ENCODE measurements at places on chromosomes 16 and 17. TPM values are rescaled to one million over a fixed set of nuclear protein-coding genes. Genes with fewer than 3 reads are reported as not detected.
A peak's percentile ranks its signal among the peaks of the same experiment; 100 is the strongest.

The NPIPB9 gene
- total RNA-seq = 3.8 TPM

- no peak for DNase-seq
Observed at GRCh38 chr16:2482708-2483534, 8.0 kb downstream of the TBC1D24 start.

DNA sequence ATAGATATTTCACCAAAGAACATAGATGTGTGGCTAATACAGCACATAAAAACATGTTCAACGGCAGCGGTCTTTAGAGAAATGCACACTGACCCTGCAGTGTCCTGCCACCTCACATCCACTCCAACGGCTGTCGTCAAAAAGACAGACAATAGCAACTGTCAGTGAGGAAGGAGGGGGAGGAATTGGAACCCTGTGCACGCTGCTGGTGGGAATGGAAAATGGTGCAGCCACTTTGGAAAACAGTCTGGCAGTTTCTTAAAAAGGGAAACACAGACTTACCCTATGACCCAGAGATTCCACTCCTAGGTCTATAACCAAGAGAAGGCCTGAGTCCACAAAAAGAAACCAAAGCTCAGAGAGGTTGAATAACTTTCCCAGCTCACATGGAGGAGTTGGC is 7.7 kb downstream of the CEP295NL start:
- no peak for DNase-seq

- no peak for DNase-seq
Observed at GRCh38 chr16:57749101-57749692, 13.6 kb downstream of the KATNB1 start.

DNA sequence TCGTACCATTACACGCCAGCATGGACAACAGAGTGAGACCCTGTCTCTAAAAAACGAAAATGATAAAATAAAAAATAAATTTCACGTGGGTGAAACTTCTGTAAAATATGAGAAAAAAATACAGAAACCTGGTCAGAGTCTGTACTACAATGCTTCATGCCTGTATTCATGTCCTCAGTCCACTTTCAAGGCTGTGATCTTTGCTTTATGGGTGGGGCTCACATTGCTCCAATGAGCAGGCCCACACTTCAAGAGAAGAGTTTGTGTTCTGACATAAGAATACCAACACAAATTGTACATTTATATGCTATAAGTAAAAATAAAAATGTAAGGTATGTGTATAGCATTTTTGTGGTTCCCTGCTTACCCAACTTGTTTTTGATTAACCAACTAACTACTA is 32.2 kb upstream of the ABCA3 start:
- DNase-seq = no peak

GRCh38 chr17:64084086-64084939 is 45.6 kb downstream of the ERN1 start:
- no peak for DNase-seq

- DNase-seq = no peak
Observed at GRCh38 chr17:31444026-31444425, 52.6 kb downstream of the RAB11FIP4 start.

GRCh38 chr17:79485991-79486390 is 124.9 kb downstream of the RBFOX3 start:
- DNase-seq = no peak

The SLC13A2 gene
- 0.14 TPM for total RNA-seq

The ZNF646 gene
- total RNA-seq = 10.1 TPM

DNA sequence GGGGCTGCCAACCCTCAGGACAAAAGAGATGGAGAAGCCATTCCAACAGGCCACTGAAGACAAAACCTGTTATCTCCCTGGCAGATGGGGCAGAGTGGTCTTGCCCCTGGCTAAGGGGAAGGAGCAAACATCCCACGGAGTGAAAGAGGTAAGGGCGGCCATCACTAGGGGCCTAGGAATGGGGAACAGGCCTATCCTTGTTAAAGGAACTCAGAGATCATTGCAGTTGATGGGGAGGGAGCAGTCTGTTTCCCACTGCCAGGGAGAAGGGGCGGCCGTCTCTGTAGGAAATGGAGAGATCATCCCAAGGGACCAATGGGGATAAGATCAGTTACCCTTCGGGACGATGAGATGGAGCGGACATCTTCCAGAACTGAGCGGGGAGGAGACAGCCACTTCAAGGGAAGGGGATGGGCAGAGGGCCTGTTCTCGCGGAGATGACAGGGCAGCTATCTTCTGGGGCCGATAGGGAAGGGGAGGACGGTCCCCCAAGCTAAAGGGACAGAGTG is 581 bp upstream of the TMEM208 start:
- DNase-seq = no peak

The CDH8 gene
- total RNA-seq = 1.3 TPM

The MYCBPAP gene
- 0.29 TPM for total RNA-seq

DNA sequence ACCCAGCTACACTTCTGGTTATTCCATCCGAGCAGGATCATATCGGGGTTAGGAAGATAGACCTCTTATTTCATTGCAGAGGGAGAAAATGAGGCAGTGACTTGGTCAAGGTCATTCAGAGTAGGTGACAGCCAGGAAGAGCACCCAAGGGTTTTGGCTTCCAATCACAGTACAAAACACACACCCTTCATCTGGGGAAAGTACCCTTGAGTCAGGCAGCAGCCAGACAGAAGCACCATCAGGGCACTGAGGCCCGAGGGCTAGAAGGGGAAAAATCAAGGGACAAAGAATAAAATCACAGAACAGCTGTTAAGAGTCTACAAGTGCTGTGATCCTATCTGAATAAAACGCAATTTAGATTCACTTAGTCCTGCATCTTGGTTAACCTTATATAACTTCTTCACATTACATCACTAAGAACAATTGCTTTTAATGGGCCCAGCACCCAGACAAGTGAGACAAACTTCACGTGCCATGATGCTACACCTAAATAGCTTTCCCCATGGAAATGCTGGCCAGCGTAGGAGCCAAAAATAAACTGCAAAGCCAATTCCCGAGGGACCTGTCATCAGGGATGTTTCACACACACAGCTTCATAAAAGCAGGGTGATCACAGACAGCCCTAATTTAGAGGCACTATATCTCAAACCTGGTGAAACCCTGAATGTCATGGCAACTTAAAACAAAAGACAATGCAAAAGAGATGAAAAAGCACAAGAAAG is 4.9 kb downstream of the UBE2O start:
- DNase-seq = peak; percentile 20

- DNase-seq = no peak
Observed at GRCh38 chr17:36937959-36938565, 787 bp downstream of the LHX1 start.

- DNase-seq = peak; percentile 96
Observed at GRCh38 chr17:40068917-40069750, 6.4 kb downstream of the THRA start.

- no peak for DNase-seq
Observed at GRCh38 chr17:44217738-44218343, 1.6 kb downstream of the UBTF start.

GRCh38 chr17:35433075-35433894 is 985 bp upstream of the SLFN12 start:
- DNase-seq = peak; percentile 87

The RBFOX1 gene
- total RNA-seq = not detected

The ACE gene
- 16.3 TPM for total RNA-seq

The KCNJ2 gene
- total RNA-seq = 3.1 TPM

The RNF40 gene
- 66.5 TPM for total RNA-seq

The LAT gene
- total RNA-seq = 11.4 TPM
